Hepatocyte (in vitro differentiated cells): ENCODE measurements at places on chromosomes 1 and 21. TPM values are rescaled to one million over a fixed set of nuclear protein-coding genes. Genes with fewer than 3 reads are reported as not detected.

DNA sequence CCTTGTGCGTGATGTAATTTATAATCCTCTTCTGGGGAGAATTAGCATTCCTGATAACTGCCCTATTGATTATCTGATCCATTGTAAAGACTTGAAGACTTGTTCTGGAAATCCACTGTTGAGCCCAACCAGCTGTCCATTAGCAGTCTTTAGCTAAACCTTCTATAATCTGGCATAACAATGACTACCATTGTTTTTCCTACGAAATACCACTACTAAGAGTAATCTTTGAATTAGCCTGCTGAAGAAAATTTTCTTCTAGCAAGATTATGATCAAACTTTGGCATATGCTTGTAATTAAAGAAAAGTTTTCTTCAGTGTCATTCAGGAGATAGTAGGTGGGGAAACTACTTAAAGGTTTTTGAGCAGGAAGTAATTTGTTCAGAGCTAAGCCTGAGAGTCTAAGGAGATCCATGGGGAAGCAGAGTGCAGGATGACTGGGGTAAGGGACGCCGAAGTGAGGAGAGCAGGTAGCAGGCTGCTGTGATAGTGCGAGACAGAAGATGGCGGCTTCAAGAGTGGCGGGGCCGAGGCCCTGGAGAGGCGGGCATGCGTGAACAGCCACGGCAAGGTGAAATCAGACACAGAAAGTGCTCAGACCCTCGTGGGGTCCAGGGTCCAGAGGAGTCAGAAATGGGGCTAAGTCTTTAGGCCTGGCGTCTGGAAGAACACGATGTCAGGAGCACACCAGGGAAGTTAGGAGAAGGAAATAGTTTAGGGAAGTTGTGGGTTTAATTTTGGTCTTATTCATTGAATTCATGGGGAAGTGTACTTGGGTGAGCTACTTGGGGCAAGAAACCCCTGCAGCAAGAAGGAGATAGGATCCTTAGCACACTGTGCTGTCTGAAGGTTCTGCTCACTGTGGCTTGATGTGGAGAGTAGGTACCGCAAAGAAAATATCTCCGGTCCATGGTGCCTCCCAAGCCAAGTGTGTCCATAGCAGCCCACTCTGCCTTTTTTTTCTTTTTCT lies 112.6 kb upstream of the ADAR start:
- no peak overlapping the region for H3K27ac ChIP-seq
- no peak for DNase-seq
- no peaks in the 10 kb centered on the region for H3K27me3 ChIP-seq
- no peak overlapping the region for H3K4me3 ChIP-seq
- no peaks in the 10 kb centered on the region for H3K36me3 ChIP-seq

DNA sequence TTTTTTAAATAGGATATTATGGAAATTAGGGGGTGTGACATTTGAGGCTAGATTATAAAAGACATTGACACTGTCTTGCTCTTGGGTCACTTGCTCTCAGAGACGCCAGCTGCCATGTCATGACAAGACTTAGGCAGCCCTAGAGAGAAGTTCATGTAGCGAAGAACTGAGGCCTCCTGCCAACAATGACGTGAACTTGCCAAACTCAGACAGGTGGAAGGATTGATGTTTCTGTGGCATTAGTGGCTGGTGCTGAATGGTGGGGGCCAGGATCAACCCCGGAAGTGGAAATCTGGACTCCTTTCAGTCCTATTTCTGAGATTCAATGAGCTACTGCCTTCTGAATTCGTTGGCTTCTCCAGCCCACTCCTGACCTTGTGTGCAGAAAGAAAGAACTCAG lies 14.7 kb downstream of the NCF2 start:
- H3K4me3 ChIP-seq: no peak overlapping the region
- H3K27ac ChIP-seq: no peak overlapping the region
- H3K27me3 ChIP-seq: no peaks in the 10 kb centered on the region
- H3K36me3 ChIP-seq: no peaks in the 10 kb centered on the region
- no peaks in the 10 kb centered on the region for H3K4me1 ChIP-seq

The BCAN gene
- not detected in 2 replicates for polyA plus RNA-seq

The LCE1F gene
- not detected in 2 replicates for polyA plus RNA-seq
